NCI-H526 (cell line): ENCODE measurements at places on chromosomes 4 and X.

- no peak for DNase-seq
Measured at GRCh38 chrX:37332987-37333658, 16.0 kb upstream of the PRRG1 start.

DNA sequence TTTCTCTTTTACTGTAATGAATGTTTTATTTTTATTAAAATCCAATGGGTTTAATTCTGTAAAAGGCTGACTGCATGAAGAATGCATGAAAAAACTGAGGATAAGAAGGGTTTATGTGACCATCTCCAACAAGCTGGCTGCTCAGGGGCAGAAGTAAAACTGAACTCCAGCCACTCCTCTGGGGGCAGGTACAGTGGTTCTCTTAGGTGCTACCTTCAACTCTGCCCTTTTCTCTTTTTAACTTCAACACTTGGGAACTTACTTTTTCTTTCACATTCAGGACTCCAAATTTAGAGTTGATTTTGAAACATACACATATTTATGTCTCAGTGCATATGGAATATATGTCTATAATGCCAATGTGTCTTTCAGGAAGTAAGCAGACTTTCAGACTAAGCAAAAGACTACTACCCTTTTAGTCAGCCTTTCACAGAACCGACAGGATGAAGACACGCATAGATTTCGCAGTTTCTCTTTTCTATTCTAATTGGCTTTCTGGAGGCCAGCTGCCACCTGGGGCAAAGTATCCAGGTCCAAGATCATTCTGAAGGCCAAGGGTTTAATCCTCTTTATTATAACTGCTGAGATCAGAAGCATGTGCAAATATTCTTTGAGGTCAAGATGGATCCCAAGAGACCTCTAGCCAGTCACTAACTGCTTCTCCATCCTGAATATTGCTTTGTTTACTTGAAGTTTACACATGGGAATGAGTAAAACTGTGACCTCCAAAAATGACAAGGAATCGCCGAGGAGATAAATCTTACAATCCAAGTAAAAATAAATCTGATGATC, 30.7 kb downstream of the HS3ST1 start:
- no peak for DNase-seq

DNA sequence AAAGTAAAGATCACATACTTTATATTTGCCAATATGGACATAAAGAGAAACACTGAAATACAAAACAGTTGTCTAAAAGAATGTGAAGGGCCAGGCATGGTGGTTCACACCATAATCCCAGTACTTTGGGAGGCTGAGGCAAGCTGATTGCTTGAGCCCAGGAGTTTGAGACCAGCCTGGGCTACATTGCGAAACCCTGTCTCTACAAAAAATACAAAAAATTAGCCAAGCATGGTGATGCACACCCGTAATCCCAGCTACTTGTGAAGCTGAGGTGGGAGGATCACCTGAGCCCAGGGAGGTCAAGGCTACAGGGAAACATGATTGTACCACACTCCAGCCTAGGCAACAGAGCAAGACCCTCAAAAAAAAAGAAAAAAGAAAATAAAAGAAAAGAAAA, 11.8 kb downstream of the RBM47 start:
- no peak for DNase-seq

DNA sequence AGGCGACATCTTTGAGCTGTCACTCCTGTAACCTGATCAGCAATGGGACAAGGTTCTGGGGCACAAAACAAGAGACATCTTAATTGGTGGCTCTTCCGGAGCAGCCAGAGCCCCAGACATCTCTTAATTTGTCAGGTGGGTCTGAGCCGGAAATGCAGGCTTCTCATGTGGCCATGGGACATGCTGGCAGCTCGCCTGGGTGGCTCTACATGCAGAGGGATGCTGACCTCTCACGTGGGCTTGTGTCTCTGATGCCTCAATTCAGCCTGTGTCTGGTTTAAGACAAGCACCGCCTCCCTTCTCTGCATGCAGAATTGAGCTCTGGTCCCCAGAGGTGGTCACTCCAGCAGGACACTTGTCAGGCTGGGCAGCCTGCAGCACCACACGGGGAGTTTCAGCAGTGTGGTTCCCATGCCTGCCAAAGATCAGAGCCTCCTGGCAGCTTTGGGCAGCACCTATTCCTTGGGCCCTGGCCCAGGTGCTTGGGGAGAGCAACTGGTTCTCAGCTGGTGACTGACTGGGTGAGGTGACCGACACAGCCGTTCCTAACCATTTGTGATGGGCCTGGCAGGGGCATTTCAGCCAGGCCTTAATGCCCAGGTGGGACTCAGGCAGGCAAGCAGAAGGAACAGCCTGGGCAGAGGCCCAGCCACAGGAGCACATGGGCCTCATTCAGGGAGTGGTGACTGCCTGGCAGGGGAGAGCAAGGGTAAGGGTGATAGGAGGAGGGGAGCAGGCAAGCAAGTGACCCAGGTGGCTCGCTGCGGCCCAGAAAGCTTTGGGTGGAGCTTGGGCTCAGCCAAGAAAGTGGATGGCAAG, 53.4 kb downstream of the HMX1 start:
- DNase-seq = no peak

DNA sequence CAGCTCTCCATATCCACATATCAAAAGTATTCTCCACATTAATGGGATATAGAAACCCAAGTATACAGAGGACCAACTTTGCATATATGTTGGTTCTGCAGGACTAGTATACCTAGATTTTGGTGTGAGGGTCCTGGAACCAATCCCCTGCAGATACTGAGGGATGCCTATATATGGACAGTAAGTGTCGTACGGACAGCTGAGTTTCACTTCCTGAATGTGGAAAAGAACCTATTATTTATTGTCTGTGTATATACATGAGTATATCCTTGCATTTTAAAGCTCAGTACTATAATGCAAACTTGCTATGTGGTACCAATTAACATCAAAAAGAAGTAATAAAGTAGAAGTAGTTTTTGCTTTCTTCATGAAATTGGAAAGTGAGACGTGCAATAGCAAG, 101.9 kb downstream of the FBXW7 start:
- no peak for DNase-seq

DNA sequence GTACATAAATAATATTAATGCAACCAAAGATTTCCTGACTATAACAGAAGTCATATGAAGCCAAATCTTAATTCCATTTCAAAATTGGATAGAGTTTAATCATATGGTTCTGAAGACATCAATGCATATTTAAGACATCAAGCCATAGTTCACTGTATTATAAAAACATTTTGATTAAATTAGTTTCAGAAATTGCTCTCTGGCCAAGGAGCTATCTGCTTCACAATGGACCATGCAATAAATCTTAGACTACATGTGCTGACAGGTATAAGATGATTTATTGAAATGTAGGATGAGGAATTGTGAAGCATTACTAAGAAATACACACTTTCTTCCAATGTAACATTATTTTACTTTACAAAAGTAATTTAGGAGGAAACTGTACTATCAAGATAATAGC, 81.6 kb downstream of the MID1 start:
- no peak for DNase-seq

DNA sequence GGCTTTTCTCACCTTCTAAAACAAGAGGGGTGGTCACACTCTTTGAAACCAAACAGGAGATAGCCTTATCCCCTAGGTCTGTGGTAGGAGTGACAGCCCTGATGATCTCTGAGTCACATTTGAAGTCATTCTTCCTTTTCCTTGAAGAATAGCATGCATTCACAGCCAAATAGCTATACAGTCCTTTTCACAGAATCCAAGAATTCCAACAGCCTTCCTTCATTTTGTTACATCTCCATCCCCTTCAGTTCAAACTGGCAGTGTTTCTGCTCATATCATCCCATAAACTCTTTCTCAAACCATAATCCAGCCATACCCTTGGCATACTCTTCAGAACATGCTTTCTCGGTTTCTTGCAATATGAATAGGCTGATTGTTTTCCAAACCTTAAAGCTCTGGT, 33.3 kb upstream of the TMEM184C start:
- no peak for DNase-seq

- DNase-seq = no peak
Measured at GRCh38 chr4:169305651-169306050, 34.9 kb upstream of the SH3RF1 start.

- no peak for DNase-seq
Measured at GRCh38 chr4:122129061-122129460, 23.1 kb upstream of the BLTP1 start.

GRCh38 chr4:129672941-129673340, 577.0 kb downstream of the C4orf33 start:
- DNase-seq = no peak

GRCh38 chr4:158826057-158826456, 57.2 kb downstream of the FNIP2 start:
- no peak for DNase-seq

DNA sequence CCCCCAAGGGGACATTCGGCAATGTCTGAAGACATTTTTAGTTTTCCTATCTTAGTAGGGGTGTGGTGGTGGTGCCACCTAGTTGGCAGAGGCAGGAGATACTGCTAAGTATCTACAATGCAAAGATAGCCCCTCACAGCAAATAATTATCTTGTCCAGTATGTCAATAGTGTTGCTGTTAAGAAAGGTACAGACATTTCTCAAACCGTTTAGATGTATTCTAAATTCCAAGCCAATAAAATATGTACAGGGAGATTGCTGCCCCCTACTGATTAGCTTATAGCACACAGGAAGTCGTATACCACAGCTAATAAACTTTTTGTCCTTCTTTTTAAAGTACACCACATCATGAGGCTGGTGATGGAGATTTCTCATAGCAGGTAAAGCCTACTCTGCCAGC, 260.5 kb downstream of the TMA16 start:
- no peak for DNase-seq

DNA sequence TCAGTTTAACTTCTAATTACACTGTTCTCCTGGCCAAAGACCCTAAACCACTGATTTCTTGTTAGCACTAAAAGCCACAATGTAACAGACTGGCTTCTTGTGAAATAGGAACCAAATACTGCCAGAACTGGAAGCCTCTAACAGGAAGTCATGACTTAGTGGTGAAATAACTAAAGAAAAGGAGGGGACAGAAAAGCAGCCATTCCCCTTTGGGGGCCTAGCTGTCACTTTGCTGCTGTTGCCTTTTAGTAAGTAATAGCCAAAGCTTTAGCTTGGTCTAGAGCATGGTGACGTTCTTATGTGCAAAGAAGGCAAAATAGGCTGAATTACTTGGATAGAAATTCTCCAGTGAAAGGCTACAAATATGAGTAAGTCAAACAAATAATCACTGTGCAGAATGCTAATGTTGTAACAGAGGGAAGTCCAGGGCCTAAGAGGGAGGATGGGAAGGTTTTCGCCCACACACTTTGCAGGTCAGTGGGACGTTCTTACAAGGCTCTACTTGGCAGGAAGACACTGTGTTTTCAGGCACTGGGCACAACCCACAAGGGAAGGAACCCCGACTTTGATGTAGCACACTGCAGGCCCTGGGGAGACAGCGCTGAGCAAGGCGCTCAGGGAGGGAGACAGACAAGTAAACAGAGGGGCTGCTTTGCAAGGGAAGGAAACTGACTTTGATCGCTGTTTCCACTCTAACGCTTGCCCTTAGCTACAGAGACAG, 16.7 kb downstream of the GAB3 start:
- no peak for DNase-seq

DNA sequence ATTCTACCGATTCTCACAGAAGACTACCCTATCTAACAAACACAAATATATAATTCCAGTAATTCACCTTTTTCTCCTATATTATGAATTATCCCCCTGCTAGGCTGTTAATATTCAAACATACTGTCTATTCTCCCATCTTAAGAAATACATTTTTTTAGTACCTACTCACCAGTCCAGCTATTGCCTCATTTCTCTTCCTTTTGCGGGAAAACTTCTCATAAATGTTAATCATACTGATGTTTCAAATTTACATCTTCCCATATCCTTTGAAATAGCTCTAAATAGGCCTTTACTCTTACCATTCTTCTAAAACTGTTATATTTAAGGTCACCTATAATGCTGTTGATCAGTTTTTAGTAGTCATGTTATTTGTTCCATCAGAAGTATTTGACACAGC, 759.1 kb upstream of the SLIT2 start:
- DNase-seq = no peak

GRCh38 chr4:2867758-2868491, 24.3 kb downstream of the ADD1 start:
- DNase-seq = no peak

DNA sequence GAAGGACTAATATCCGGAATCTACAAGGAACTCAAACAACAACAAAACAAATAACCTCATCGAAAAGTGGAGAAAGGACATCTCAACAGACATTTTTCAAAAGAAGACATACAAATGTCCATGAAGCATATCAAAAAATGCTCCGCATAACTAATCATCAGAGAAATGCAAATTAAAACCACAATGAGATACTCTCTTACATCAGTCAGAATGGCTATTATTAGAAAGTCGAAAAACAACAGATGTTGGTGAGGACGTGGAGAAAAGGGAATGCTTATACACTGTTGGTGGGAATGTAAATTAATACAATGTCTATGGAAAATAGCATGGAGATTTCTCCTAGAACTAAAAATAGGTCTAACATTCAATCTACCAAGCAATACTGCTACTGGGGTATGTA, 51.1 kb upstream of the MYOZ2 start:
- no peak for DNase-seq

DNA sequence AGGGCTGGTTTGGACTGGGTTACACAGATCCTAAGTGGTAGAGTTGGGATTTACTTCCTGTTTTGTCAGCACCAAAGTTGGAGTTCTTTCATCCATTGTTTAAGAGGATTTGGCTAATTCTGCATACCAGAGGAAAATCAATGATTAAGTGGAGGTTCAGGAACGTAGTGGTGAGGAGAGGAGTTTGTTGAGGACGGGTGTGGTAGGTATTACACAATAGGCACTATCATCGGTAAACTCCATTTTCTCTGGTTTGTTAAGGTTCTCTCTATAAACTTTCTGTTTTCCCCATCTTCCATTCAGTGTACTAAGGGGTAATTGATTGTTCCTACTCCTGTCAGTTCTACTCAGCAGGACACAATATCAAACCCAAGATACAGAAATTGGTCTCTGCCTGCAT, 107.5 kb upstream of the VCX2 start:
- no peak for DNase-seq

GRCh38 chrX:2262668-2263055, 238.1 kb downstream of the DHRSX start:
- DNase-seq = no peak

DNA sequence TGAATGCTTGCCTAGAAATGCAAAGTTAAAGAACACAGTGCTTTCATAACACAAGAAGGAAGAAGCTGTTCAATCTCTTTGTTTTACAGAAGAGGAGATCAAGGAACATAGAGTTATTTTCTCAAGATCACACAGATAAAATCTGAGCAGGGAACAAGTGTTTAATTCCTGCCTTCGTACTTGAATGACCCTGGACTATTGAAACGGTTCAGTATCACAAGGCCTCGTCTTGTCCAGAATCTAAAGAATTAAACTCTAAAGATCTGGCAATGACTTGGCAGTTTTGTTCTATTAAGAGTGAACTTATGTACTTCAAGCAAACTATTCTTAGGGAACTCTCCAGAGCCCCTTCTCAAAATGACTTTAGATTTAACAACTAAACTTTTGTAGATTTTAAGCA, 97.7 kb downstream of the ANXA5 start:
- no peak for DNase-seq
